ENCODE measurements at places on chromosomes 16 and 17.

DNA sequence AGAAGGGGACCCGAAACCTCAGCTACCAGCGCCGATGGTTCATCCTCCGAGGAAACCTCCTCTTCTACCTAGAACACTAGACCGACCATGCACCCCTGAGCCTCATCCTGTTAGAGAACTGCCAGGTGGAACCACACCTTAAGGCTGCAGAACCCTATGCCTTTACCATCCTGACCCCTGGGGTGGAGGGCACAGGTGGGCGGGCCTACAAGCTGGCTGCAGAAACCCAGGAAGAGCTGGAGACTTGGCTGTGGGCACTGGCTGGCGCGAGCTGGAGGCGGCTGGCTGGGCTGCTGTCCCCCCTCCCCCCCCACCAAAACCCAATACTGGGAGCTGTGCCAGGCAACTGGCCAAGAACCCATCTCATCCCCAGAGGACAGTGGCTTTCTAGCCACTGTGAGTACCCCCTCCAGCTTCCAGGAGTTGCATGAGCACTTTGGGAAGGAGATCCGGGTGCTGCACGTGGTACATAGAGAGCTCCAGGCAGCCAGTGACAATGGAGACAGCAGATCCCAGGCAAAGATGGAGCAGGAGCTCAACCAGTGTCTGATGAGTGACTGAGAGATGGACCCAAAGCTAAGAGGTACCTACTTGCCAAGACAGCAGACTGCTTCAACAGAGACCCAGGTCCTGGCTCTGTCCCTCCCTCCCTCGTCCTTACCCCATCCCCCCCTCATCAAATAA is 1.4 kb upstream of the CD2BP2 start:
- DNase-seq: no peak

GRCh38 chr17:75515496-75516254 is at the start of gene CASKIN2:
TSS of gene CASKIN2 (minus strand) at chr17:75515537. CDS start at chr17:75513804, 1,733 bp downstream.
- DNase-seq: peak; percentile 99

- no peak for DNase-seq
These were observed 25.5 kb upstream of the CACNG5 start for GRCh38 chr17:66809408-66809807.

DNA sequence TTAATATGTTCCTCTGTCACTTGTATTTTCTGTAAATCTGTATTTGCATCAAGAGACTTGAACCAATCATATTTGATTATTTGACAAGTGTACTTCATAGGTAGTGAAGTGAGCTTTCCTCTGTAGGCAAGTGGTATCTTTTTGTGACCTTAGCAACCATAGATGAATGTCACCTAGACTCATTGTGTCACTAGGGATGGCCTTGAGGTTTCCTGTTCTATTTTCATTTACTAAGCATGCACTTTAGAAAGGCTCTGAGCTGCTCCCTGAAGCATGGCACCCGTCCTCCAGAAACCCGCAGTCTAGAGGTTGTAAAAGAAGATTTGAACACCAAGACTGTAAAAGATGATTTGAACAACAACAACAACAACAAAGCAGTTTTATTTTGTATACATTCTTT is 151.7 kb downstream of the PRKCB start:
- DNase-seq: no peak

- no peak for DNase-seq
These were observed 673.4 kb upstream of the KIF2B start for GRCh38 chr17:53149316-53149715.

DNA sequence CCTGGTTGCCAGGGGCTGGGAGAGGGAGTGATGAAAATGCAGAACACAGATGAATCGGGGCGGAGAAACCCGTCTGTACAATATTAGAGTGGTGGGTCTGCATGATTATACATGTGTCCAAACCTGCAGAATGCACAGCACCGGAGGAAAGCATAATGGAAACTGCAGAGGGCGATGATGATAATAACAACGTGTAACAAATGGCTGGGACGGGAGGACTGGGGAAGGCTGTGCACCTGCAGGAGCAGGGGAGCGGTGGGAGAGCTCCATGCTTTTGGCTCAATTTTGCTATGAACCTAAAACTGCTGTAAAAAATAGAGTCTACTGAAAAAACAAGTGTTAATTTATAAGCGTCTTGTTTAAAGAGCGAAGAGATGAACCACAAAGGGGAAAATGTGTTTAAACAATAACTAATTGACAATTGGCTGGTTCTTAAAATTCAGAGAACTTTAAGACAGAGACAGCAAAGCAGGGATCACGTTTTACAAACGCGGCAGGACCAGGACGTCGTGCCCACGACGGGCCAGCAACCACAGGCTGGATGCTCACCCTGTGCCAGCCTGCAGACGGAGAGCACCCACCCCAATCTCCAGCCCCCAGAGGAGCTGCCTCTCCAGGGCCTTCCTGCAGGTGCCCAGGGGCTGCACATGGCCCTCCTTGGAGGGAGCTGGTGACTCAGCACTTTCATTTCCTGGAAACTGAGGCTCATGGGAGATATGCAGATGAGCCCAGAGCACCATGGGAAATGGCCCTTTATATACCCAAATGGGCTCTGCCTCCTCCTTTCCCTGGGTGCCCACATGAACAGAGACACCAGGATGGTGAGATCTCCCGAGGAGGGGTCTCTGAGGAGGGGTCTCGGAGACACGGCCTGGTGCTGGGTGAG is at the start of gene TEX19:
TEX19 (plus strand) TSS at position 783 of the 886 bp plus-strand sequence. CDS start 2,904 bp downstream, outside the sequence.
- DNase-seq: no peak

DNA sequence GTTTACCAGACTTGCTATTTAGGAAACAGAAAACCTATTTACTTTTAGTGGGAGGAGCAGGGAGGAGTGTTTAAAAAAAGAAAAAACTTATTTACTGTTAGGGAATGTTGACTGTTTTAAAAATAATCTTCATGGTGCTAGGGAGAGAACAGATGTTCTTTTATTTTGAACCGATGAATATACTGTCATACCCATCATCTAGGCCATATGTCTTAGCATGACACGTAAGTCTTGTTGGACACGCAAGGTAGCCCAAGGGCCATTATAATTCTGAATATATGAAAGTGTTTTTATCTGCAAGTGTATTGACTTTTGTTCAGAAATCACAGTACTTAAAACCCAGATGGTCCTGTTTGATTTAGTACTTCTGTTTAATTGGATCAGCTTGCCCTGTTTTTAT is 11.6 kb downstream of the WIPF2 start:
- no peak for DNase-seq

- no peak for DNase-seq
These were observed 23.4 kb downstream of the PIK3R5 start for GRCh38 chr17:8941980-8942622.

DNA sequence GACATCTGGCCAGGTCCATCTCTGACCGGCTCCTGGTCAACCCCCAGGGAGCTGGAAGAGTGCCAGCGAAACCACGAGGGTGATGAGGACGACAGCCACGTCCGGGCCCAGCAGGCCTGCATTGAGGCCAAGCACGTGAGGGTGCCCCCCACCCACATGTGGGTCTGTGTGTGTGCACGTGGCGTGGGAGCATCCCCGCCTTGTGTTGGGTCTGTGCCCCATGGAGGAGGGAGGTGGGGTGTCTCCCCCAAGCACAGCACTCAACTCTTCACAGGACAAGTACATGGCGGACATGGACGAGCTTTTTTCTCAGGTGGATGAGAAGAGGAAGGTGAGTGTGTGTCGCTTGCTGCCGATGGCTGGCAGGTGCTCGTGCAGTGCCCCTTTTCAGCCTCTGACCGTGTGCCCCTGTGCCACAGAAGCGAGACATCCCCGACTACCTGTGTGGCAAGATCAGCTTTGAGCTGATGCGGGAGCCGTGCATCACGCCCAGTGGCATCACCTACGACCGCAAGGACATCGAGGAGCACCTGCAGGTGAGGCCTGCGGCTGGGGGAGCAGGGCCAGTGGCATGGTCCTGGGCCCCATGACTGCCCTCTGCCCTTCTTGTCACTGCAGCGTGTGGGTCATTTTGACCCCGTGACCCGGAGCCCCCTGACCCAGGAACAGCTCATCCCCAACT is 1.7 kb downstream of the STUB1 start:
- no peak for DNase-seq

DNA sequence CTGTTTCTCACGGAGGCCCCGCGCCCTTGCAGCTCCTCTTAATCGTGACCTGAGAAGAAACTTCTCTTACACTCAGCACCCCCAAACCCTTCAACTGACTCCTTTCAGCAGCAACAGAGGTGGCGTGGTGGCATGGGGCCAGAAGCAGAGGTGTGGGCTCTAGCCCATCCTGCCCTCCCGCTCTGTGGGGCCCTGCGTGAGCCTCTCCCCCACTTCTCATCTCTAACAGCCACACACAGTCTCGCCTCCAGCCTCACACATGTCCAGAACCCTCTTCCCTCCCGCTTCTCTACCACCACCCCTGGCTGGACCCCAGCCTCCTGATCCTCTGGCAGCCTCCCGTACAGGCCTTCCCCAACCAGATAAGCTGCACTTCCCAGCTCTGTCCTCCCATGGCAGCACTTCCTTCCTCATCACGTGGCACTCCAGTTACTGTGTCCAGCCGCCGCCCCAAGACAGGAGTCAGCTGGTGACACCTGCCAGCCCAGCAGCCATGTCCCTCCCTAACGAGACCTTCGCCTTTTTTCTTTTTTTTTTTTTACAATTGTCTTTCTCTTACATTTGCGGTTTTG is 30.5 kb downstream of the NSMCE1 start:
- no peak for DNase-seq

- DNase-seq: no peak
These were observed 338.1 kb downstream of the SEC14L1 start for GRCh38 chr17:77478899-77479298.

DNA sequence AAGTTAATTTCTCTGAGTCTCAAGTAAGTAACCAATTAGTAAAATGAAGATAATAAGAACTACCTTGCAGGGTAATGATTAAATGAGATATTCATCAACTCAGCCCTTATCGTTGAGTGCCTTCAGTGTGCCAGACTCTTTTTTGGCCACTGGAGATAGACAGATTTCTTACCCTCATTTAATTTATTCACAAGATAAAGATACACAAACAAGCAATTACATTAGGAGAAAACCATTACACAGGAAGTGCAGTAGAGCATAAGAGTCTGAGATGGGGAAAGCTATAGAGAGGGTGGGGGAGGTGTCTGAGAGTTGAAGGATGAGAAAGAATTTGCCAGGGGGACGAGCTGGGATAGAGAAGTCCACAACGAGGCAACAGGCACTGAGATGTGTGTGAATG is 72.5 kb upstream of the BCAR1 start:
- no peak for DNase-seq

DNA sequence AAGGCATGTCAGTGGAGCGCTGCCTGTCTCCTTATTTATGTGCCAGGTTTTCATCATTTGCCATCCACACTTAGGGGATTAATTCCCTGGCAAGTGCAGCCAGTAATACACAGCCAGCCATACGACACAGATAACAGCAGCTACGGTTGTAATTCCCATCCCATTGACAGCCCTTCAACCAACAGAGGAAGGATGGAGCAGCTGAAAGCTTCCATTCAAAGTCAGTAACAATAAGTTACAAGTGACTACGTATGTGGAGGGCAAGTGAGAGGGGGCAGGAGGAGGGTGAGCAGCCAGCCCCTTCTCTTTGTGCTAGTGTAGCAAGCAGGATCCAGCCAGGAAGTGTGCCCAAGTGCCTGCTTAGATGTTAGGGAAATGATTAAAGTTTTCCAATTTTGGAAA is 53.8 kb upstream of the LYRM9 start:
- DNase-seq: no peak

DNA sequence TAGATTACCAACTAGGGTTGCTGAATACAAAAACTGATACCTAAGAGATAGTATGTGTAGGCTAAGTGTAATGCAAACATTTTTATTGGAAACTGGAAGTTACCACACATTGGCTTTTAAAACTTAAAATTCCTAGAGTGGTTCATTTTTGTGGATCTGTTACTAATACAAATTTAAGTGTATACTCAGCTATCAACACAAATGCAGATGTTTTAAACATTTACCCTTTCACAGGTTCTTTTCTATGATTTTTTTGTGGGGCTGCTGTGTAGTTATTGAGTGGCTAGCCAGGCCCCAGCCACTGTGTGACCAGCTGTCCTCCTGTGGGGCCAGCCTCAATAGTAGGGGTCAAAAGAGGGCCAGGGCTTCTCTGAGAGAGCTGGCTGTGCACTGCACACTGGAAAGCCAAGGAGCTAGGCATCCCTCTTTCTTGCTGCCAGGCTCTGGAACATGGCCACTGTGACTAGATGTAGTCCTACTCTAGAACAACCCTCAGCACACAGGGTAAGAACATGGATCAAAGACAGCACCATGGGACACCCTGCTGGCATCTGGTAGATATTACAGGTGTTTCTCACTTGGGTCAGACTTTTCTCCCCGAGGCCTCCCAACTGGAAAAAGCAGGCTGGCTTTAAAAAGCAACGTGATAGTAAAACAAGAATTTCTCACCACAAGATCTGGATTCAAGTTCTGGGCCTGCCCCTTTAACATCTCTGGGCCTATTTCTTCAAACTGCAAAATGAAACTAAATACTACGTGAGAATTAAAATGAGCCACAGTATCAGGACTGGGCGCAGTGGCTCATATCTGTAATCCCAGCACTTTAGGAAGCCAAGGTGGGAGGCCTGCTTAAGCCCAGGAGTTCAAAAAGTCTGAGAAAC is 7.3 kb upstream of the VEZF1 start:
- peak; percentile 64 for DNase-seq

DNA sequence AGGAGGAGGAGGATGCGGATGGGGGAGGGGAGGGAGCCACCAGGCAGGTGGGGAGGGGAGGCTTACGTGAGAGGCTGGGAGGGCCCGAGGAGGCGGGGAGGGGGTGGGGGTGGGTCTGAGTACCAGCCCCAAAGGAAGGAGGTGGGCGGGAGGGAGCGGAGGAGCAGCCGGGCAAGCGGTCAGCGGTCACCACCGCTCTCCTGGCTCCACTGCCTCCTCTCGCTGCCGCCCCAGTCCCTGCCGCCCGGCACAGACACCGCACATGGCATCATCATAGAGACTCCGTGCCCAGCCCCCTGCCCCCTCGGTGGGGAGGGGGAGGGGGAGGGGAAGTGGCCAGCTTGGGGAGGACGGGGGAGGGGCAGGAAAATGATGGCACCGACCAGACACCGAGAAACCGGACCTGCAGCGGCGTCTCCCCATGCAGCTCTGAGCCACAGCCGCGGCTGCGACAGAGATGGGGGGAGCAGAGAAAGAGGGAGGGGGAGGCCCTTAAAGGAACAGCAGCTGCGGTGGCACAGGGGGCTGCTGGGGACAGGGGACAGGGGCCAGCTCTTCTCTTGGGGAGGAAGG is at the start of gene TLCD3B:
TLCD3B (minus strand) TSS at position 431 of the 573 bp plus-strand sequence. CDS start 744 bp downstream, outside the sequence.
- DNase-seq: no peak

GRCh38 chr16:47865337-47865855 is 290.4 kb downstream of the ABCC12 start:
- no peak for DNase-seq

DNA sequence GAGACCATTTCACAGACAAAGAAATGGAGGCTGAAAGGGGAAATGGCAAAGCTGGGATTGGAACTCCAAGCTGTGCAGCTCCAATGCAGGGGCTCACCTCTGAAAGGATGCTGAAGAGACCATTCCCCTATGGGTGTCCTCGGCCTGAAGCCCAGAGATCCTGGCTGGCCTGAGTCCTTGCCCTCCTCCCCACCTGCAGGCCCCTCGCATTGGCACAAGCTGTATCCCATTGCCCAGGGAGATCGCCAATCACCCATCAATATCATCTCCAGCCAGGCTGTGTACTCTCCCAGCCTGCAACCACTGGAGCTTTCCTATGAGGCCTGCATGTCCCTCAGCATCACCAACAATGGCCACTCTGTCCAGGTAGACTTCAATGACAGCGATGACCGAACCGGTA is 2.6 kb downstream of the CA7 start:
- DNase-seq: no peak

GRCh38 chr17:76994237-76994637 is 126.0 kb downstream of the MGAT5B start:
- DNase-seq: no peak

GRCh38 chr16:56238188-56238587 is 46.9 kb downstream of the GNAO1 start:
- no peak for DNase-seq

GRCh38 chr17:10612957-10613744 is 44.0 kb downstream of the MYH3 start:
- DNase-seq: no peak

All from HuH-7.5 (cell line).